ENCODE measurements at places on chromosomes 7 and 10.

- DNase-seq, result no peak
Observed at GRCh38 chr10:70283445-70284399, at the start of gene NPFFR1. TSS of gene NPFFR1 (minus strand) at chr10:70284004. CDS start at chr10:70283676, 328 bp downstream.

DNA sequence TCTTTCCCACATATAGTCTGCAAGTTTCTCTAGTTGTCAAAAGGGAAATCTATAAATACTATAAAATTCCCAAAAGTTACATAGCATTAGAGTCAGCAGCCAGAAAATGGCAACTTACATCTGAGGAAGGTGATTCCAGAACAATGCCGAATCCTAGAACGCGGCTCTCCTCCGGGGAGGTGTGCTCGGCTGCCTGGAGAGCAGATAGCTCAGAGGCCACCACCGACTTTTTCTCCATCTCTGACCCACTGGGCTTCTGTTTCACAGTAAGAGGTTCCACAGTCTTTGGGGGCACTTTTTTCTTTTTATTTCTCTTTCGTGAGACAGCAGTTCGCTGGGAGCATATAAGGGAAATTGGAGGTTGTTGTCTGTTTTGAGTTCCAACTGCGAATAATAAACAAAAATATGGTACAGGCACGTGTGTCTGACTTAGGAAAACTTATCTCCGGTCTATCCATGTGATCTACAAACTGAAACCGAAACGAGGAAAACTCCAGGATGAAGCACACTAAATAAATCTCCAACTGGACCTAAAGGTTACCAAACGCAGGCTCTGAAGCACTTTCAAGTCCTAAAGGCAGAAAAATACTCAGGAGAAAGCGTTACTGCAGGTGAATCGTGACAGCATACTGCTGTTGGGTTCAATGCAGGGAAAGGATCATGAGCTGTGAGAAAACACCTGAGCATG is 36.2 kb downstream of the BEND7 start:
- DNase-seq, result no peak

DNA sequence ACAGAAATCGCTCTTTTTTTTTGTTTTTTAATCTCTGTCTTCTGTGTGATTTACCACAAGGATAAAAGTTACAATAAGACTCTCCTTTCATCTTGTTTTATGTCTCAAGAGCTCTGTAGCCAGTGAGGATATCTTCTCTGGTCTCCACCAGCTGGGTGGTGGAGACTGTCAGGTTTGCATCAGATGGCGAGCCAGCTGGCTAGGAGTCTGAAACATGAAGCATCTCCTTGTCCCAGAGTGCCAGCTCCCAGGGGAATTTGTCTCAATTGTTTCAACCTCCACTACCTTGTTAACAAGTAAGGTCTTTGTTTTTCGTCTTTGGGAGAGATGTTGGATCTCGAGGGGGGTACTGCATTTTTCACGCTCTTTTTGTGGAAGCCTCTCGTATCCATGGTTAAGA is 47.3 kb downstream of the FRMPD2 start:
- DNase-seq, result no peak

DNA sequence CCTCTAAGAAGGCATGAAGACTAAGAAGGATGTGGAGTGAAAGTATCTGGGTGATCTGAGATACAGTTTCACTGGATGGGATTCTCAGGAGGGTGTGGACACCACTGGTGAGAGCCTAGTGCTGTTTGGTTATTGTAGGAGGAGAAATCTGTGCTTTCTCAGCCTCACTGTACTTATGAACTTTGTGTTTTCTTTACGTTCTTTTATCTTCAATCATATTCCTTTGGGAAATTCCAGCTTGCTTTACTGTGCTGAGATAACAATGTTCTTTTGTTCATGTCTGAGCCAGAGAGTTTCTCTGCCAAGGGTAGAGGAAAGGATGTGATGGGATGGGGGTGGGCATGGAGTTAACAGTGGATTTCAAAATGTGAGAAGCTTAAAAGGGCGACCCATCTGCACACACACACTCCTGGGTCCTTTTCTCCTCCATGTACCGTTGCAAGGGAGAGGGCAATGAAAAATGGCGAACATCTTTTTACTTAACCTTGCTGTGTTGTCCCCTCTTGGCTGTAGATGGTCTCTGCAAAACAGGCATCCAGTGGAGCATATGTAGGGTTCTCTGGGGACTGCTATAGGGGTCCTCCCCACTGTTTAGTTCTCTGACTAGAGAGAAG is 25.0 kb upstream of the TAX1BP1 start:
- peak; percentile 7 for DNase-seq

- DNase-seq, result no peak
Observed at GRCh38 chr10:80497187-80498077, 40.3 kb upstream of the SH2D4B start.

Data from smooth muscle cell of the brain vasculature (primary cell).